GM23248 (cell line): ENCODE measurements at places on chromosomes 7 and 10.

- DNase-seq = peak; percentile 89
These were observed 598 bp upstream of the AMZ1 start for GRCh38 chr7:2687338-2687869.

GRCh38 chr7:55104712-55105433 lies 86.1 kb downstream of the EGFR start:
- DNase-seq = peak; percentile 39

- DNase-seq = no peak
These were observed 57.8 kb upstream of the GDF10 start for GRCh38 chr10:47241946-47242867.

DNA sequence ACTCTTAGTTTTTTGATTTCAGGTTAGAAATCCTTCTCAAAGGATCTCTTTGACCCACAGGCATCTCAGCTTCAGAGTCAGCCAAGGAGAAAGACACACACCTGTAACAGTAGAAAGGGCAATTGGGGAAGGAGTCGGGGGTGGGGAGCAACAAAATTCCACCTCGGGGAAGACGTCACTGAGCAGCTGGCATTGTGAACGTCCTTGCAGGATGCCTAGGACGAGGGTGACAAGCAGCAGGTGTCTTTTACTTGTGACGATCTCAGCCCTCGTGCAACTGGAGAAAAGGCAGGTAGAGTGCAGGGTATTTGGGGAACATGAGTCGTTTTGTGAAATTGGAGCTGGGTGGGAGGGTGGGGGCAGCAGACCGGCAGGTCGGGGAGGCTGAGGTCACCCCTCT lies 627.0 kb downstream of the ACTR3B start:
- DNase-seq = no peak

GRCh38 chr10:29414501-29414900 lies 125.6 kb downstream of the LYZL1 start:
- DNase-seq = no peak

DNA sequence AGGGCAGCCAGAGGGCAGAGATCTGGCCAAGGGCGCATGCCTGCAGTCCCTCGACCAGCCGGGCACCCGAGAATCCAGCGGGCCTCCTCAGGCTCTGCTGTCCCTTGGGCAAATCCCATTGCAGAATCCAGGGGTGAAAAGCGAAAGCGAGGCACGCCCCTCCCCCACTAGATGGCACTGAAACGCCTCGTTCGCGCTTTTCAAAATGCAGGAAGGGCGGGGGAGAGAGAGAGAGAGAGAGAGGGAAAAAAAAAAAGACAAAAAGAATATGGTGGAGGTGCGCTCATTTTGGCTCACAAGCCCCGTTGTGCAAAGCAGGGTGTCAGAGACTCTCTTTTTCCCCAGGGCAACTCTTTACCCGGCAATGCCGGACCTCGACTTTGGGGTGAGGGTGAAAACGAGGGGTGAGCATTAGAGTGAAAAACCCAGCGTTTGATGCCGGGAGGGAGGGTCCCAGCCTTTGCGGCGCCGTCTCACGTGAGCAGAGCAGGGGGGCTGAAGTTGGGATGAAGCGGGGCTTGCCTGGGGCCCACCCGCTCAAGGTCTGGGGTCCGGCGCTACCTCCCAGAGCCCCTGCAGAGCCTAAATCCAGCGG lies 2.5 kb upstream of the TMEM178B start:
- DNase-seq = peak; percentile 4

DNA sequence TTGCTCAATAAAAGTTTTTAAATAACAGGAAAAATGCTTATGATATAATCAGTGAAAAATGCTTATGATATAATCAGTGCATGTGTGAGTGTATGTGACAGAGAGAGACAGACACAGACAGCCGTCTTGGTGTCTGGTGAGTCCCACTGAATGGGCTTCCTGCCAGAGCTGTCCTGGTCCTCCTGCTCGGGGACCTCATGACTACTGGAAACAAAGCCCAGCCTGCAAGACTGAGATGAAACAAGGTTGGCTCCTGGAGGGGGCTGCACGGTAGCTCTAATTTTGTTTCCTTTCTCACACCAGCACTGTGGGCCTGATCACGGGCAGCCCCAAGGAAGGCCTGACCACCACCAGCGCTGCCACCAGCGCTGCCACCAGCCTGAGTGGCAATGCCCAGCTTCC lies 57.3 kb downstream of the NRP1 start:
- DNase-seq = peak; percentile 80

GRCh38 chr7:47763063-47763974 lies 181.4 kb upstream of the TNS3 start:
- peak; percentile 82 for DNase-seq
